ENCODE measurements at places on chromosomes 6 and 20. TPM values are rescaled to one million over a fixed set of nuclear protein-coding genes. Genes with fewer than 3 reads are reported as not detected.

The EEF1A2 gene
- 5.0 TPM for total RNA-seq

The NRN1 gene
- 56.3 TPM for total RNA-seq

The CAPN11 gene
- total RNA-seq: 2.2 TPM

The NRSN1 gene
- not detected for total RNA-seq

The FOXS1 gene
- 0.09 TPM for total RNA-seq

The SLC17A3 gene
- 0.17 TPM for total RNA-seq

DNA sequence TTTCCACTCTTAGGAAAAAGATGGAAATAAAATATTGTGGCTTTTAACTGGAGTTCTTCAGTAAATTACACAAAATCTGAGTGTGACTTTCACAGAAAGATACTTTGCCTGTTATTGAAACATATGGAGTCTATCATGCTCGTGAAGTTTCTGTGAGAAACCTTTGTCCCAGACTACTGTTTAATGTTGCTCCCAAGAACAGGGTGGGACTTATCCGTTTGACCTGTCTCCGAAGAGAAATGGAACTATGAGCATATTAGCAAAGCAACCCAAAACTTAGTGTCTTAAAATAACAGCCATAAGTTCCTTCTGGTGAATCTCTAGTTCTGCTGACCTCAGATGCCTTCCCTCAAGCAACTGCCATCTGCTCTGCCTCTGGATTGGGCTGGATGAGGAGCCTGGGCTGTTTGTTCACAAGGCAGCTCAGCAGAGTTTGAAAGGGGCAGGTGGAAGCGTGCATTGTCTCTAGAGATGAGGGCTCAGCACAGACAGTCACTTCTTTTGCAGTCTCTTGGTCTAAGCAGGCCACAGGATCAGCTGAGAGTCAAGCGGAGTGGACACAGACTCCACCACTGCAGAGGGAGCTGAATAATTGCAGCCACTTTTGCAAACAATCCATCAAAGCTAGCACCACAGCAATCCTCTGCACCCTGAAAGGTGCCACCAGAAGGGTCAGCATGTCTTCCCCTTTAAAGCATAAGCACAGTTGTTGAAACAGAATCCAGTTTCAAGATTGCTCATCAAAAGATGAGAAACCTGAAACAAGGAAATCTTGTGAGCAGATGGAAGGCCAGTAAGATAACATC, 52.8 kb downstream of the MYB start:
- DNase-seq: no peak

DNA sequence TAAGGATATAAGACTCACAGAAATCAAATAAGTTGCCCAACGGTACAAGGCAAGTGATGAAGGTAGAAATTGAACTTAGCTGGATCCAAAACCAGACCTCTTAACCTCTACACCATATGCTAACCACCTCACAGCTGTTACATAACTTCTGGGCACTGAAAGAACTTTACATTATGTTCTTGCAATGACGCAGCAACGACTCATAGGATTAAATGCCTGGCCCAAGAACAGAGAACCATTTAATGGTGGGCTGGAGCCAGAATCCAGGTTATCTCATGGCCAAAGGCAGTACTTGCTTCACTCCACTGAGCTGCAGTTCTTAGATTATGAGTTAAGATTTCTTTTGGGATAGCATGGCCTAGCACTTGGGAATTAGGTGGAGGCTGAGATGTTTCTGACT, 4.4 kb downstream of the TRMT6 start:
- peak; percentile 3 for DNase-seq

- DNase-seq: no peak
Observed at GRCh38 chr20:58634521-58635278, 16.4 kb upstream of the STX16 start.

DNA sequence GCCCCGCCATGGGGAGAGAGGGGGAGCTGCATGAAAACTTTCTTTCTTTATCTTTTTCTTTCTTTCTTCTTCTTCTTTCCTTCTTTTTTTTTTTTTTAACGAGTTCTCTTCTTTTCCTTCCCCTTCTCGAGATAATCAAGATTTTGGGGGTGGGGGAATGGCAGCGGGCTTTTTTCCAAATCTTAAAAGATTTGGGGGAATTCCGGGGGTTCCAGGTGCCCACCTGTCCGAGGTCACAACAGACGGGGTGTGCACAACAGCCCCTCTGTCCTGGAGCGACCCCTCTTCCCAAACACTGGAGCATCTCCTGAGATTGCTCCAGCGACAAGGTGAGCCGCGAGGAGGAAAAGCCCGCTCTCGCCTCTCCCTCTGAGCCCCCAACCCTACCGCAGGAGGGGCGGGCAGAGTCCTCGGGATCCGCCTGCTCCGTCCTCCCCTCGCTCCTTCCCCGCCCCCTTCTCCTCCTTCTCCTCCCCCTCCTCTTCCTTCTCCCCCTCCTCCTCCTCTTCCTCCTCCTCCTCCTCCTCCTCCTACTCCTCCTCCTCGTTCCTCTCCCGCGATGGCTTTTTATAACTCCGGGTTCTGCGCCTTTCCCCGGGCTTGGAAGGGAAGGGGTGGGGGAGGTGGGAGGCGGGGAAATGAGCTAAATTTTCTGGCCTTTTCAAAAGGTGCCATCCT, 689 bp upstream of the KCNB1 start:
- DNase-seq: no peak

GRCh38 chr6:88984152-88984551, 20.7 kb upstream of the RNGTT start:
- DNase-seq: no peak

GRCh38 chr6:53679446-53679933, 13.9 kb upstream of the KLHL31 start:
- DNase-seq: peak; percentile 57

DNA sequence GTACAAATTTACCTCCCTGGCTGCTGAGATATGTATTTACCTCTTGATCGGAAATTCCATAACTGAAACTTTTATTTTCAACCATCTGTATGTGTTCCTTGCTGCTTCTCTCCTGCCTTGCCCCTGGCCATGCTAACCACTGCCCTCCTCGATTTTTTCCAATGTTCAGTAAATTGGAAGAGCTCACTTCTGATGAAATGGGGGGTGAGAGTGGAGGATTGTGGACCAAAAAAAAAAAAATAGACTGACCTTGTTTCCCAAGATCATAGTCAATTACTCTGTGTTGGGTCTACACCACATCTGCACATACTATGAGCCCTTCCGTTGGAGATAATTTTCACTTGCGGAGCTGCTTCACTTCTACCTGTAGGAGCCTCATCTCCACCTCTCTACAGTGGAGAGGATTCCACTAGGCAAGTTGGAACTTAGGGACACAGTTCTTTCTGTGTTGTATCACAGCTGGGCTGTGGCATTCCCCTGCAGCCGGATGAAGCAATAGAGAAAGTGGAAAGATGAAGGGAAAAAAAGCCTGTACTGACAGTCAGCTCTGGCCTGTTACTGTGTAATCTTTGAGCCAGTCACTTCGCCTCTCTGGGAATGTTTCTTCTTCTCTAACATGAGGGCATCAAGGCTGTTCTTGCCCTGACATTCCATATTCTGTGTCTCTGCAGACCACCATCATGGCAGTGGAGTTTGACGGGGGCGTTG, 1.6 kb downstream of the PSMB9 start:
- no peak for DNase-seq

- DNase-seq: no peak
Observed at GRCh38 chr20:62621251-62622110, 20.8 kb upstream of the SLCO4A1 start.

- peak; percentile 67 for DNase-seq
Observed at GRCh38 chr6:17393892-17394631, 667 bp downstream of the CAP2 start.

DNA sequence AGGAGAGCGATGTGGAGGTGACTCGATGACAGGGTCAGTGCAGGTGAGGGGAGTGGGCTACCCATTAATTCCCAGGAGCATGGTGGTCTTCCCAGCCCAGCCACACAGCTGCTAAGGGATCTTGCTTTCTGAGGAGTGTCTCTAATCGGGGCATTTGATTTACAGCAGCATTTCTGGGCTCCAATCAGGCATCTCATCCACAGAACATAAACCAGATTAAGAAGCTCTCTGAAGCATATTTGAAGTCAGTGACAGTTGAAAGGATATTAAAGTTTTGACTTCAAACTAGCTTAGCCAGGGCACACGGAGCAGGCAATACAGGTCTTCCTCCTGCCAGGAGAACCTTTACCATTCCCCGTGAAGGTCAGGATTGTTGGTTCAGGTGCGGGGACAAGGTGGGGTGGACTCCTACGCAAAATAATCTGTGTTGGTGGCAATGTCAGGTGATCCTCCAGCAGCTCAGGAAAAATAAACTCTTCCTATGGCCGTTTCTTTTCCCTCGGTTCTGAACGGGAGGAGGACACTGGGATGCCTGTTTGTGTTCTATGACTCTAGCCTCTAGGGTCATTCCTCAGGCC, 39.9 kb upstream of the ZNF831 start:
- DNase-seq: no peak

DNA sequence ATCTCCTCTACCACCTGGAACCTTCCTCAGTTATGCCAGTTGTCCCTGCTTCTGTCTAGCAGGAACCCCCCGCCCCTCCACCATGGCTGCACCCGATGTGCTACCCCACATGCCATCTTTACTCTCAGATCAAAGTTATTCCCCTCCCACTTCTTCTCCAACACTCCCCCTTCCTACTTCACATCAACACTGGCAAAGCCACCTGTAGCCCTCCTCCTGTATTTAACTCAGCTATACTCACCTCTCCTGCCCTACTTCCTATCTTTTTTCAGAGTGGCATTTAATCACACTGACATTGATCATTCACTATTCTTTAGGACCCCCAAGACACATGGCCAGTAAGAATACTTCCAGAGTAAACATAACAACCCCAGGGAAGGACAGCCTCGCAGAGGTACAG, 84.3 kb downstream of the MBOAT1 start:
- DNase-seq: no peak

GRCh38 chr6:163954088-163954775, 539.7 kb downstream of the QKI start:
- DNase-seq: no peak

Data from dermis blood vessel endothelial cell (primary cell).